ENCODE measurements at places on chromosomes 7 and 10.

GRCh38 chr7:80619741-80620140 lies 18.7 kb upstream of the CD36 start:
- no peak for DNase-seq

GRCh38 chr10:117226813-117227451 lies 14.0 kb upstream of the SLC18A2 start:
- no peak for DNase-seq

GRCh38 chr7:106568002-106568679 lies 92.8 kb downstream of the CCDC71L start:
- no peak for DNase-seq

DNA sequence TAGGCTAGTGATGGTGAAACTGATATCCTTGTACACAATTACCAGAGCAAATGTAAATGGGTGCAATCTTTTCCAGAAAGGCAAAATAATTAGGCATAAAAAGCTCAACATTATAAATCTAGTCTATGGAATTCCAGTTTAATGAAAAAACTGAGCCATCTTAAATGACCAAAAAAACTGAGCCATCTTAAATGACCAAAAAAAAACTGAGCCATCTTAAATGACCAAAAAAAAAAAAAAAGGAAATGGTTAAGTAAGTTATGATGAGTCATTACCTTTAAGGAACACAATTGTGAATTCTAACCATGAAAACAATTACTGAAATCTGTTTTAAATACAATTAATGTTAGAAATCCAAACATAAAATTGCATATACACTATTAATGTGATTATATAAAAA lies 25.3 kb downstream of the USP6NL start:
- DNase-seq = no peak

GRCh38 chr10:79046326-79046725 lies 22.4 kb upstream of the ZMIZ1 start:
- no peak for DNase-seq

DNA sequence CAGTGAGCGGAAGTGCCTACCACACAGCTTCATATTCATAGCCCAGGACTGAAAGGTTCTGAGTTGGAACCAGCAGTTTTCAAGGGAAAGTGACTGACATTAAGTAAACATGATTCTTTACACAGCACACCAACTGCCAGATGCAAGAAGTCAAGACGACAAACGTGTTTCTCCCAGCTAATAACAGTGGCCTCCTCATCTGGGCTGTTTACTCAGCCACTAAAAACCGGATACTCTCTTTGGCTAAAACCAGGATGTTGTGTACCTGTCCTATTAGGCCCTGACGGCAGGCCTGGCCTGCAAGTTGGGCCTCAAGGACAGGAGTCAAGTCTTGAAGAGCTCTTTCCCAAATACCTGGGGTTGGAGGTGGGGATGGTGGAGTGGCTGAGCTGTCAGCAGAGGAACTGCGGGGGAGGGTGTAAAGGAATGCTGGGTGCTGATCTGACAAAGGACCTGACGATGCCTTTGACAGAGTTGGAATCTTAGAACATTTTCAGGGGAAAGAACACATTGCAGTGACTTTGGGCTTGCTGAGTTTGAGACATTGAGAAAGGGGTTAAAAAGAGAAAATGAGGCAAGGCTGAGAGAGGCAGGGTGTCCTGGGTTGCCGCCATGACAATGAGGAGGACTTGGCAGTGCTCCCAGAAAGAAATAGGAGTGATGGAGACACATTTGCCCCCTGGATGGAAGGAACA lies 57.7 kb downstream of the STEAP1B start:
- no peak for DNase-seq

- DNase-seq = no peak
These were observed 86.6 kb downstream of the ZNF736 start for GRCh38 chr7:64400401-64400800.

GRCh38 chr7:16813232-16813616 lies 8.4 kb upstream of the AGR2 start:
- no peak for DNase-seq

DNA sequence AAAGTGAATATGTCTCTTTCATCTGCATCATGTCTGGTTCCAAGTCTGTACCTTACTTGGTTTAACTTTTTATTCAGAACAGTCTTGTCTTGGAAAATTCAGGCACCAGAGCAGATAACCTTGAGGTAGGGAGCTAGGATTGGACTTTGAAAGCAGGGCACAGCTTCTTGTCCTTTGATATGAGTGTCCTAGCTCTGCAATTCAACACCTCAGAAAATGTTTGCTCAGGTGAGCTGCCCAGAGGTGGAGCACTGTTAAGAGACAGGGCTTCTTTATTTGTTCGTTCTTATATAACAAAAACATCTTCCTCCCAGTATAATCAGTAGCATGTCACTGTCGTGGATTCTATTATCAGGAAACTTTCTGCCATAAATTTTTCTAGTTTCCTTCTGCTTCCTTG lies 118.3 kb downstream of the LRRC4 start:
- no peak for DNase-seq

DNA sequence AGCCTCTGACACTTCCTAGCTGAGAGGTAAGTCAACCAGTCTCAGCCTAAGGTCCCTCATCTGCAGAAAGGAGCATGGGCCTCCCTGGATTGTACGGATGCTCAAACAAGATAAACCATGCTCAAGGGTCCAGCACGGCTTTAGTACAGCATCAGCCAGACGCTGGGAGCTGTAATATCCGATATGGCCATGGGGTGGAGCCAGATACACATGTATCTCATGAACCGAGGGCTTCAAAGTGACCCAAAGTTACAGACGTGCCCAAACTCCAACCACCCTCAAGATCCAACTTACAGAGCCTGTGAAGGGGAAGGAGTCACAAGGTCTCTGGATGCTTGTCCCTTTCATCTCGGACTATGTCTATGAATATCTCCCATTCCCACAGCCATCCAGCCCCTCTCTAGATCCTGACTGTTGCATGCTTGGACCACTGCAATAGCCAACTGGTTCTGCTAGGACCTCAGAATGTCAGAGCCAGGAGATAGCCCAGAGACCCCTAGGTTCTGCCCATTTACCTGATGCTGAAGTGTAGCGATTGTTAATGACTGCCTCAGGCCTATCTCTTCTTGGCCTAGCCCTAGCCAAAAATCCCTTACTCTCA lies 142.4 kb downstream of the SH3PXD2A start:
- no peak for DNase-seq

DNA sequence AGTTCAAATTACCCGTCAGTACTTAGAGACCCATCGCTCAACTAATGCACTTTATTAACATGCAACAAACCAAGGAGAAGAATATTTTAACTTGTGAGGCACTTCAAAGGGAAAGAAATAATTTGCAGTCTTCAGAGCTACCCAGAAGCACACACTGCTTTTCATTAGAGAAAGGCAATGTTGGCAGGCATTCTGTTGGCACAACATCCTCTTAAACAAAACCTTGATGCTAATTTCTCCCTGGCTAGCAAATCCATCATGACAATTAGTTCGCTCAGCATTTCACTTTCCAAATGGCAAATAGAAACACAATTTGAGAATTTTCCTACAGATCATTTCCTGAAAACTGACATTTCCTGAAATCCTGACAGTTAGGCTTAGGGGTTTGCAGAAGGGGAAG lies 155.6 kb upstream of the FAM13C start:
- no peak for DNase-seq

DNA sequence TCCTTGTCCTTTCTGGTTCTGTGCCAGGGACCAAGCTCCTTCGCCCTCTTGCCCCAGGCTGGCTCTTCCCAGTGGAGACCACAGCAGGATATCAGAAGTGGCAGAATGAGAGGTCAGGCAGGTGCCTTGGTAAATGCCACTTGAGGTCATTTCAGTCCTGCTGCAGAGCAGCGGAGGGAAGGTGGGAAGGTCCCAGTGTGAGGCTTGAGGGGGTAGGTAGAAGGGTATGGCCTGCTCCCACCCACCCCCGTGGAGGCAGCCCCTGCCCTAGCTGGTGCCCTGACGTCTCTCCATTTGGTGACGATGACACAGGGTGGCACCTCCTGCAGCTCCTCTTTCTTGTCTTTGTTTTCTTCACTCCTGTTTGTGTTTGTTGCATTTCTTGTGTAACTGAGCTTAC lies 538.8 kb downstream of the TCERG1L start:
- DNase-seq = no peak

- DNase-seq = no peak
These were observed 38.7 kb downstream of the RASGEF1A start for GRCh38 chr10:43227911-43228782.

- no peak for DNase-seq
These were observed 75.6 kb downstream of the FOXL3 start for GRCh38 chr7:365593-365992.

- no peak for DNase-seq
These were observed 60.4 kb downstream of the C10orf105 start for GRCh38 chr10:71659111-71659634.

GRCh38 chr10:31383810-31384588 lies 65.0 kb downstream of the ZEB1 start:
- no peak for DNase-seq

GRCh38 chr7:23410446-23411183 lies 59.7 kb downstream of the IGF2BP3 start:
- DNase-seq = no peak

DNA sequence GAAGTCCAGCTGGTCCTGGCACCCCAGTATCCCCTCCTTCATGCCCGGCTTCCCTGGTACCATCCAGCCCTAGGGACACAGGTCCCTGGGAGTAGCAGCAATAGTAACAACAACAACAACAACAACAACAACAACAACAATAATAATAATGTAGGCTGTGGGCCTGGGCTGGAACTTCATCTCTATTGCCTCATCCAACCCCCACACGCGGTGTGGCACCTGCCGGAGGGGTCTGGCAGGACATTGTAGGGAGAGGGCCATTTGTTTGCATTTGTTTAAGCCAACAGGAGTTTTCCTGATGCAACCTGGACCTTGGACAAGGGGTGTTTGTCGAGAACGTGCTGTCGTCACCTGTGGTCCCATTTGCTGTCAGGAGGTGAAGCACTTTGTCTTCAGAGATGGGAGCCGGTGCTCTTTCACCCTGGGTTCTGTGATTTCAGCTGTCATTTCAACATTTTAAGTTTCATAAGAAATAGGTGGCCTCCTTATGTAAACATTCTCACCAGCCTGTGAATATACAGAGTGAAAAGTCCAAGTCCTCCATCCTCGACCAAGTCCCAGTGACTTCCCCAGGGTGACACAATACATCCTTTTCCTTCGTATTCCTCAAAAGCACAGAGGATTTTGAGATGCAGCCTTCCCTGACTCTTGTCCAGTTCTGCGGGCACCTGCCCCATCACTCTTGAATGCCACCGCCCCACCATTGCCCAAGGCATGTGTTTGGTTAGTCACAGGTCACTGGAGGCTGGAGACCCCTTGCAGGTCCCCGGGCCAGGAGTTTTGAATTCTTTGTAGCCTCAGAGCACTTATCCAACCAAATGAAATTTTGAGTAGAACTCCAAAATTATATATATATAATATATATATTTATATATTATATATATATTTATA lies 9.2 kb downstream of the LHPP start:
- no peak for DNase-seq

DNA sequence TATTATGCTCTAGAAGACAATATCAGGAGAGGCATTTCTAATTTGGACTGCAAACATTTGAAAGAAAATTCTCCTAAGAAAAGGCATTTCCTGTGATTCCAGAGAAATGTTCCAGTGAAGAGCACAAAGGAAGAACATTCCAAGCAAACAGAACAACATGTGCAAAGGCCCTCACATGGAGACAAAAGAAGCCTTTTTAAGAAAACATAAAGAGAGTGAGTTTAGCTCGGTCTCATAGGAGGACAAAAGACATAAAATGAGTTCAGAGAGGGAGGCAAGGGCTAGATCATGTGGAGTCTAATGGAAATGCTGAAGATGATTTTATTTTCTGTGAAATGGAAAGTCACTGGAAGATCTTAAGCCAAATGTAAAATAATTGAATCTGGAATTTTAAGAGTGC lies 269.8 kb upstream of the HGF start:
- no peak for DNase-seq

GRCh38 chr10:71844084-71844483 lies 7.0 kb downstream of the PSAP start:
- no peak for DNase-seq

DNA sequence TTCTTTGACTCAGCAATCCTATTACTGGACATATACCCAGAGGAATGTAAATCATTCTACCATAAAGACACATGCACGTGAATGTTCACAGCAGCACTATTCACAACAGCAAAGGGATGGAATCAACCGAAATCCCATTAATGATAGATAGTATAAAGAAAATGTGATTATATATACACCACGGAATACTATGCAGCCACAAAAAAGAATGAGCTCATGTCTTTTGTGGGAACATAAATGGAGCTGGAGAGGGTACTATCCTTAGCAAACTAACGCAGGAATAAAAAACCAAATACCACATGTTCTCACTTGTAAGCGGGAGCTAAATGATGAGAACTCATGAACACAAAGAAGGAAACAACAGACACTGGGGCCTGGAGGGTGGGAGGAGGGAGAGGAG lies 201.9 kb downstream of the DNAJC1 start:
- no peak for DNase-seq

DNA sequence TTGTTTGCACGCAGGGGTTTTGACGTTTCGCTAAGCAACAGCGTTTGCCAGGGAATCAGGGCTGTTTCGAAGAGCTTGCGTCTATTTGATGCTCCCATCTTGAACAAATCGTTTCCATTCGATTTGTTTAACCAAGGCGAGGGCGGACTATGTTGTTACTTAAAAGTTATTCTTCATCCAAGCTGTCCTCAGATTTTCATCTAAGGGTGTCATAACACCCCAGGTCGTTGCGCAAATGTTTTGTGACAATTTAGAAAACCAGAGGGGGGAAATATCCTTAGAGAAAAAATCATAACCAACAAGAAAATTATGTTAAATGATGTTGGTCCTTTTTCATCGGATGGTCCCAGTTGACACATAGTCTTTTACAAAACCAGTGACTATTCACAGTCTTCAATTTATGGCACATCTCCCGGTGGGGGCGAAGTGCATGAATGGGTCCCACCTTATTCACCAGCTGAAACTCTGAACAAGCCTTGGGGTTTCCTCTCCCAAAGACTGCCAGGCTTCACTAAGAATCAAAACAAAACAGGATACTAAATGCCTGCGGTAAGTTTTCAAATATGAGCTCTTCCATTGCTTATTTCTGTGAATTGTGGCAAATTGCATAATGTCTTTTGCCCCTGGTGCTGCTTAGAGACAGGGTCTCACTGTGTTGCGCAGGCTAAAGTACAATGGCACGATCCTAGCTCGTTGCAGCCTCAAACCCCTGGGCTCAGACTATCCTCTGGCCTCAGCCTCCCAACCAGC lies 109.9 kb downstream of the REEP3 start:
- no peak for DNase-seq

DNA sequence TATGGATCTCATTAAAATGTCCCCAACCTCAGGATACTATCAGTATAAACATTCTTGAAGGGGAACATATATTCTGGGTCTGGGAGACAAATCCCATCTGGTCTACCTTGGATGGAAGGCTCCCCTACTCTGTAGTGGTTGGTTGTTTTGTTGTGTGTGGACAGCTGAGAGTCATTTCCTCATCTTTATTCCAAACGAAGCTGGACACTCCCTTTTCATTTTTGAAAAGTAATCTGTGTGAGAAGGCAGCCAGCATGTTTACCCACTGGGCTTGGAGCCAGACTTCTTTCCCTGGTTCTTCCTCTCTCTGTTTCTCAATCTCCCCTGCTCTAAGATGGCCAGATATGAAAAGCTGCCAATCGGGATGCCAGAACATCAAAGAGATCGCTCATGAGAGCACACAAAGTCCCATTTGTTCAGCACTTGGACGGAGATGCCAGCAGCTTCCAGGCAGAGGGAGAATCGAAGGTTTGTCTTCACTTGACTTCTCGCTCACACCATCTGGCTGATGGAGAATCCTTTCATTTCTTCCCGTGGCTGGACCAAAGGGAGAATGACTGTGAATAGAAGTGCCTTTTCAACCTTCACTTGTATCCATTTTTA lies 108.1 kb upstream of the AGR3 start:
- no peak for DNase-seq

Measured in NCI-H1436 treated with DMSO at 0.1 percent for 48 hours (cell line).